Frontal cortex (tissue), 4 donors: ENCODE measurements at places on chromosomes 6 and 20.
A peak's percentile ranks its signal among the peaks of the same experiment; 100 is the strongest.

DNA sequence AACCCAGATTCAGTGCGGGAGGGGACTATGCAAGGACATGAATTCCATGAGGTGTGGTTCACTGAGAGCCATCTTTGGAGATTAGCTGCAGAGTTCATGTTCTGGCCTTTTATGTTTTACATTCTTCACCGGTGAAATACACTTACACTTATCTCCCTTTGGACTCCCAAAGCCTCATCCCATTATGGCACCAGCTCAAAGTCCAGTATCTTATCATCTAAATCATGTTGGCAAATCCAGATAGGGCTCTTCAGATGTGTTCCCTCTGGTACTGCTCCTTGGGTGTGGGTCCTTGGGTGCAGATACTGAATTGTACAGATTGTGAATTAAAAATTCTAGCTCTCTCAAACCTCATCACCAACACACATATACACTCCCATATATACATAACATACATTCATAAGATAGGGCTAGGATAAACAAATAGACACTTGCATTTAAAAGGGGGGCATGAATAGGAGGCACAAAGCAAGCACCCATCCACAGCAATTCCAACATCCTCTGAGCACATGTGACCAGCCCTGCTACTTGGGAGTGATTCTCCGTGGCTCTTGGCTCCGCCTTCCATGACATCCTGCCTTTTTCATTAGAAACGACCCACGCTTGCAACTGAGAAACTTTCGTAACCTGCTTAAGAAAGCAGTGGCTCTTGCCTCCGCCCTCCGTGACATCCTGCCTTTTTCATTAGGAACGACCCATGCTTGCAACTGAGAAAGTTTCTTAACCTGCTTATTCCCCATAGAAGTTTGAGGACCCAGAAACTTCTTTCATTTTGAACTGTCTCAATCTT is 53.6 kb upstream of the LRRC1 start:
- DNase-seq, result no peak

- no peak for DNase-seq
These were observed 86.3 kb downstream of the SOD2 start for GRCh38 chr6:159606786-159607185.

GRCh38 chr6:89258912-89259311 is 41.8 kb upstream of the GABRR1 start:
- DNase-seq, result no peak

- DNase-seq, result no peak
These were observed 2.6 kb downstream of the SS18L1 start for GRCh38 chr20:62146019-62146755.

DNA sequence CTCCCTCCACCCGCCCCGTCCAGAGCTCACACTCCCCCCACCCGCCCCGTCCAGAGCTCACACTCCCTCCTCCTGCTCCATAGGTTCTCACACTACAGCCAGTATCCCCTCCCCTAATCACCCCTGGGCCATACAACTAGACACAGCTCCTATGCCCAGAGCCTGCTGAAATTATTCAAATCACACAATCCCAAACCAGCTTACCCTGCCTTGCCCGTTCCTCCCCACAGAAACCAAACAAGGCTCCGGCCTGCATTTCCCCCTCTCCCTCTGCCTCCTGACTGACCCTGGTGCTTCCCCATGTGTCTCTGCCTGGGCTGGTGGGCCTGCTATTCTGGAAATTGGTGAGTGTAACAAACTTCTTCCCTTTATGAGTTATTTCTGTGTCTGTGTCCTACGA is 18.6 kb downstream of the SLC2A4RG start:
- no peak for DNase-seq

DNA sequence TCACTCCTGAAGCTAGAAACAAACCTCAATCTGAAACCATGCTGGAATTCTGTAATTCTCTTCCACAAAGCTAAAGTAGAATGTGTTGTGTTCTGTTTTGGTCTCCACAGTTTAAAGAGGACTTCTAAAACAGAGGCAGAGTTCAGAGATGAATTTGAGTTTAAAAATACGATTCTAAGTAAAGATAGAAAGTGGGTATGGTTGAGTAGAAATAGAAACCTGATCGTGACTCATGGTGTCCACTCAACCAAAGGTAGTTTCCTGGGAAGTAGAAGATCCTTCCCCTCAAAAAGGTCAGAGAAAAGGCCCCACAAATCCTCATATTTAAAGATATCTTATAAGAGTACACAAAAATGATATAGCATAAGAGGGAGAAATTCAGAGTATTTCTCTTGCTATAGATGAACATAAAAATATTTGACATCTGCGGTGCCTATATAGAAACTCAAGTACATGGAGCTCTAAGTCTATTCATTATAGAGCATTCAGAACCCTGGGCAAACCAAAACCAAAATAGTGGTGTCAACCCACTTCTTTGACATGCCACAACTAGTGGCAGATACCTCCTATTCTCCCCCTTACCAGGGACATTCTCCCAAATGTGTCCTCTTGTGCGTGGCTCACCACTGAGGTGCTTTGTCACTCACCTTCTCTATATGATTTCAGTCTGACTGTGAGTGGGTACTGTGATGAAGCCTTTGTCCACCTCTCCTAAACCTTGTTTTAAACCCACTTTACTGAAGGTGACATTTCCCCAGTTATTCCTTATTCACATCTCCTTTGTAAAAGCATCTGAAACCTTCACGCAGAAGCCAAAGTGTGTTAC is 84.5 kb downstream of the PLCB1 start:
- no peak for DNase-seq

- DNase-seq, result peak; percentile 70
These were observed 160.1 kb downstream of the ZMYND8 start for GRCh38 chr20:47196091-47197081.

DNA sequence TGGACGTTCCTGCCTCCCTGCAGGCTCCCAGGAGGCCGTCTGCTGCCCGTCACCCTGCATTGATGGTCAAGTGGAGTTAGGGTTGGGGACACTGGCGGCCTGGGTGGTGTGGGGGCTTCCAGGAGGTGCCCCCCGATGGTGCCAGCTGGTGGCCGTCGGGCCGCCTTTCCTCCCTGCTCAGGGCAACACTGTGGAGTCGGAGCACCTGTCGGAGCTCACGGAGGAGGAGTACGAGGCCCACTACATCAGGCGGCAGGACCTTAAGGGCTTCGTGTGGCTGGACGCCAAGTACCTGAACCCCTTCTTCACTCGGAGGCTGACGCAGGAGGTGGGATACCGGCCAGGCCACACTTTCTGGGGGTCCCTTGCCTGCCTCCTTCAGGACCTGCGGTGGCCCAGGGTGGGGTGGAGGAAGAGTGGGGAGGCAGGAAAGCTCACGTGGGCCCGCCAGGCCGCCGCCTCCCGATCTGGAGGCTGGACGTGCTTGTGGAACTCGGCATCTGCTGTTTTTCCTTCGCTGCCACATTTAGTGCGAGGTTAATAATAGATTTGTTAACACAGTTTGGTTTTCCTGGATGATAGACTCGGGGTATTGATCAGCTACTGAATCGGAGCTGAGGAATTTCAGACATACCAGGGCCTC is 28.6 kb downstream of the SPATA2 start:
- no peak for DNase-seq

- no peak for DNase-seq
These were observed 33.6 kb downstream of the PSMB9 start for GRCh38 chr6:32887616-32888015.

DNA sequence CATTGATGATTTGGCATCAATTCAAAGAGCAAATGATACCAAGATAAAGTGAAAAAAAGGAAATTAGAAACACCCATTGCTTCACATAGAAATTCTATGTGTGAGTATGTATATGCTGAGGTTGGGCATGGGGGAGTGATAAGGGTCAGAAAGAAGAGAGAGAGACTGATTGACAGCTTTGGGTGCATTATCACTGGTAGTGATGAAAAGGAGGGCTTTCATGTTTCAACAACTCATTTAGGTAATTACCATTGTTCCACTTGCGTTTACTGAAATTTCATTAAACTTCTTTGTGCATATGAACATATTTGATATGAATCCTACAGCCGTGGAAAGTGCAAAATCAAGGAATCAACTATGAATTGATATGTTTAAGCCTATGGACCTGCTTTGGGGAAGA is 84.7 kb downstream of the ADGRB3 start:
- DNase-seq, result no peak

DNA sequence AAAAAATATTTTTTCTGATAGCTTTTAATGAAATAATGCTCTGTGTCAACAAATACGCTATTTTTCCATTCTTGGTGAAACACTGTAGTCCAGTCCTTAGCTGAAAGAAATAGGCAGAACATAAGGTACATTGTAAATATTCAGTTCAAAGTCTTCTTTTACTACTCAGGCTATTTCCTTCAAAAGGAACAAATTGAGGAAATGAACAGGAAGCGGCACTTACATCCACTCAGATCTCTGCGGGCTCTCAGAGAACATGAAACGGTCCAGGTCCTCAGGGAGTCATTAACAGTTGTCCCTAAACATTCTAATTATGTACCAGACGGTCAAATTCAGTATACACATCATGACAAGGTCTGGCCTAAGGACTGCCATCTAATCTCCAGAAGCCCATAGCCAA is 212.6 kb downstream of the KIF16B start:
- no peak for DNase-seq

- no peak for DNase-seq
These were observed 108.5 kb downstream of the EPM2A start for GRCh38 chr6:145626857-145627256.

- peak; percentile 52 for DNase-seq
These were observed 504 bp downstream of the B4GALT5 start for GRCh38 chr20:49712996-49713752.

DNA sequence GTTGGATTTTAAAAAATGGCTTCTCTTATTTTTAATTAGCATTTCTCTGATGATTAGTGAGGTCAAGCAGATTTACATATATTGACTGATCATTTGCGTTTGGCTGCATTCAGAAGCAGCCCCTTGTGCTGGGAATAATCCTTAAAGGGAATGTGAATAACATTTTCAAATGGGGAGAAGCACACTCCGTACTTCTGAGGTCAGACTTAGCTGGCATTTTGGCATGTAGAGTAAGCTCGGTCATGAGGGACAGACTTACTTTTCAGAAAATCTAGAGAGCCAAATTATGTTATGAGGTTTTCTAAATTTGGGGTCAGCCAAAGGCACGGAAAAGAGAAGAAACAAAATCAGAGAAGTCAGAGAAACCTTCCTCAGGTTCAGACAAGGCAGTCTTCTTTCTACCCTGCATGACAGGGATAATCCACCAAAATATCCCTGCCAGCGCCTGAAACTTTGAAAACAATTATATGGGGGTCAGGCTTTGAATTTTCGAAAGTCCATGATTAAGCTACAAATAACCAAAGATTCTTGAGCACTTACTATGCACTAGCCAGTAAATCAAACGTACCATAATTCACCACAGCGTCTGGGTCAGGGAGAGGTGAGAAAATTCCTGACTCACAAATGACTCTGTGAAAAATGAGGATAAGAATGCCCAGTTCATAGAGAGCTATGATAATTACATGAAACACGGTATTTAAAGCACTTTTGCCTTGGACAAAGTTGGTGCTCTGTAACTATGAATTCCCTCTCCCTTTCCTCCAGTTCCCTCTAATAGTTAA is 44.9 kb downstream of the ADAT2 start:
- no peak for DNase-seq

DNA sequence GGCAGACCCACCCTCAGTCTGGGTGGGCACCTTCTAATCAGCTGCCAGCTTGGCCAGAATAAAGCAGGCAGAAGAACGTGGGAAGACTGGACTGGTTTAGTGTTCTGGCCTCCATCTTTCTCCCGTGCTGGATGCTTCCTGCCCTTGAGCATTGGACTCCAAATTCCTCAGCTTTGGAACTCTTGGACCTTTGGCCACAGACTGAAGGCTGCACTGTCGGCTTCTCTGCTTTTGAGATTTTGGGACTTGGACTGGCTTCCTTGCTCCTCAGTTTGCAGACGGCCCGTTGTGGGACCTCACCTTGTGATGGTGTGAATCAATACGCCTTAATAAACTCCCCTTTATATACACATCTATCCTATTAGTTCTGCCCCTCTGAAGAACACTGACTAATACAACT is 20.6 kb upstream of the FNDC1 start:
- DNase-seq, result no peak

DNA sequence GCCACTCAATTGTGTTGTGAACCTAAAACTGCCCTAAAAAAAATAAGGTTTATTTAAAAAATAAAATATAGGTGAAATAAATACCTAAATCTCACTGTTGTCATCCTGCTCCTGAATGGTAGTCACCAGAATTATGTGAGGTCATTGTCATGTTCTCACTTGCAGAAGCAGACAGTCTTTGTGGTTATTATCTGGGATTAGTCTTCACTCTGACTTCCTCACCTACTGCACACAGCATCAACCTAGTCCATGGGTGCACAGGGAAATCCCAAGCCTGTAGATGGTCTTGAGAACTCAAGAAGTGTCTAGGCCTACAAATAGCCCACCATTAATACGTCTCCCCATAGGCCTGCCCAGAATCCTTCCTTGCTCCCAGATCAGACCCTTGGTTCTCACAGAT is 97.0 kb downstream of the FOXF2 start:
- no peak for DNase-seq

DNA sequence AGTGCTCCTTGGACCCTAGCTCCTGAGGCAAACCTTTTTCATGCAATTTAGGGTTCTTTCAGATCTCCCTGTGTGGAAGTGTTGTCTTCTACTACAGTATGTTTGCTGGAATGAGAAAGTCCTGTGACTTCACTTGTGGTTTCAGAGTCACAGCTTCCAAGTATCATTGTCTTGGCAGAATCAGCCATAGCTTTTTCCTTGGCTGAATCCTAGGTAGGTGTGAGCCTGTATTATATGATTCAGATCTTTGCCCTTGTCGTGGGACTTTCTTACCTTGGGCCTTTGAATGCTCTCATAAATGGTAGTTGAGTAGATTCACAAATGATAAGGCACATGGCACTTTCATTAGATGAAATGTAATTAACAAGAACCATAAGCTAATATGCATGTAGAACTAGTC is 16.5 kb downstream of the CARMIL1 start:
- no peak for DNase-seq

GRCh38 chr6:108080010-108080780 is 5.7 kb upstream of the OSTM1 start:
- no peak for DNase-seq

- no peak for DNase-seq
These were observed 12.4 kb downstream of the UBE2V1 start for GRCh38 chr20:50100552-50100951.

GRCh38 chr6:119028091-119028490 is 50.4 kb downstream of the FAM184A start:
- no peak for DNase-seq

- no peak for DNase-seq
These were observed 888 bp downstream of the DYNLRB1 start for GRCh38 chr20:34517114-34517505.

- DNase-seq, result no peak
These were observed 283.4 kb upstream of the RUNX2 start for GRCh38 chr6:45044510-45045252.

- no peak for DNase-seq
These were observed 162.0 kb downstream of the FAXC start for GRCh38 chr6:99187429-99187828.
